ENCODE measurements at places on chromosomes 7 and 10. TPM values are rescaled to one million over a fixed set of nuclear protein-coding genes. Genes with fewer than 3 reads are reported as not detected.

Gene ACSM6
- not detected for total RNA-seq

Gene CCDC6
- 52.0 TPM for total RNA-seq

Gene AKR1C4
- total RNA-seq: not detected

Gene CTAGE8
- total RNA-seq: 0.58 TPM

Gene ACHE
- total RNA-seq: 0.20 TPM

Gene PDE6C
- not detected for total RNA-seq

DNA sequence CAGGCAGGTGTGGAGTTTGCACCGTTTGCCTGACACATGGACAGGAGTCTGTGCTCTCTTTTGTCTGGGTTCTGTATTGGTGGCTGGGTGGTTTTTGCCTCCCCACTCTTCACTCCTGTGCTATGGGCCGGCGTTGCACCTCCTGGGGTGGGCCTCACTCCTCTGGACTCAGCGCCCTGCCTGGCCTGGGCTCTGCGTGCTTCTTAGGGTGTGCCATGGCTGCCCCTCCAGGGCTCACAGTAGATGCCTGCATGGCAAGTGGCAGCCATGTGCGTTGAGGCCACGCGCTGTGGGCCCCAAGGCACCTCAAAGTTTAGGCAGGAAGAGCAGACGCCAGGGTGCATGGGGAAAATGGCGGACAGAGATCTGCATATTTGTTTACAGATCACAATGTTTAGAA is 319.8 kb downstream of the ADARB2 start:
- no peaks in the 10 kb centered on the region for H3K27me3 ChIP-seq
- no peaks in the 10 kb centered on the region for H3K4me1 ChIP-seq
- no peaks in the 10 kb centered on the region for H3K36me3 ChIP-seq
- DNase-seq: no peak
- no peak overlapping the region for H3K4me3 ChIP-seq

GRCh38 chr7:107173191-107173590 is 4.4 kb downstream of the HBP1 start:
- DNase-seq: no peak
- H3K4me3 ChIP-seq: no peak overlapping the region
- H3K36me3 ChIP-seq: no peaks in the 10 kb centered on the region
- H3K27ac ChIP-seq: no peak overlapping the region
- H3K27me3 ChIP-seq: no peaks in the 10 kb centered on the region
- H3K4me1 ChIP-seq: peaks cover 71% of the 10 kb centered on the region

DNA sequence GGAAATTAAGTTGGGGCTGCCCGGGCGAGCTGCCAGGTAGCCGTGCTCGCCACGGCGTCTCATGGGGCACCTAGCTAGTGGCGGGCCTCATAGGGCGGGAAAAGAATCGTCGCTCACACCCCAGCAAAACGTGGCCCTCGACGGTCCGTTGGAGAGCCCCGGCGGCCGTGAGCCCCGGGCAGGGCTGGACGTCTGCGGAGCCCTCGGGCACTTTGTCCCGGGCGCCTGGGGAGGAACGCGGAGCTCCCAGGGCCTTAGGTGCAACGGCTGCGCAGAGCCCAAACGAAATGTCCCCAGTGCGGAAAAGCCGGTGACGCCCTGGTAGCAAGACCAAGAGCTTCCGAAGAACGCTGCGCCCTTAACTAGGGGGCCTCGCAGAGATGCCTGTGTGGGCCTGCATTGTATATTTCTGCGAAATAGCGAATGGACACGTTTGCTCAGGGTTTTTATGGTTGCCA is 866 bp upstream of the SFMBT2 start:
- no peak overlapping the region for H3K27ac ChIP-seq
- H3K36me3 ChIP-seq: no peaks in the 10 kb centered on the region
- peaks cover 28% of the 10 kb centered on the region for H3K4me1 ChIP-seq
- no peaks in the 10 kb centered on the region for H3K27me3 ChIP-seq

GRCh38 chr7:103679151-103680132 is 233.4 kb upstream of the SLC26A5 start:
- H3K4me3 ChIP-seq: no peak overlapping the region
- no peaks in the 10 kb centered on the region for H3K36me3 ChIP-seq

- H3K27me3 ChIP-seq: no peaks in the 10 kb centered on the region
- H3K4me3 ChIP-seq: no peak overlapping the region
- no peaks in the 10 kb centered on the region for H3K36me3 ChIP-seq
Observed at GRCh38 chr7:91140982-91141381, 123.3 kb upstream of the FZD1 start.

DNA sequence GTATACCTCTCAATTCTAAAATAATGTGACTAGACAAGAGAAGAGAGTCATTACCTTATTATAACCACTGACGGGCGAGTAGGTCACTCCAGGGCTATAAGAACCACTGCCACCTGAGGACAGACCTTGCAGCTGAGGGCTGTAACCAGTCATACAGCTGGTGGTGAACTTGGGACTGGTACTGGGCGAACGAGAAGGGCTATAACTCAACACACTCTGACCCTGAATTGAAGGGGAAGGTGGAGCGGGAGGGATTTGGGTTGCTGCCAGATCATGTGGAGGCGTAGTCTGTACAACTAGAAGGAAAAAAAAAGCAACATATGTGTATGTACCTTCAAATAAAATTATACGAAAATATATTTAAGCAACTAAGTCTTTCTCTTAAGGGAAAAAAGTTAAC is 3.4 kb downstream of the TMEM209 start:
- H3K36me3 ChIP-seq: peaks cover 13% of the 10 kb centered on the region
- no peak for DNase-seq
- H3K4me1 ChIP-seq: peaks cover 6% of the 10 kb centered on the region
- peak overlapping the region; percentile 29 for H3K27ac ChIP-seq

- no peak overlapping the region for H3K4me3 ChIP-seq
- peaks cover 9% of the 10 kb centered on the region for H3K27me3 ChIP-seq
- DNase-seq: no peak
- no peak overlapping the region for H3K27ac ChIP-seq
- H3K36me3 ChIP-seq: no peaks in the 10 kb centered on the region
- peaks cover 7% of the 10 kb centered on the region for H3K4me1 ChIP-seq
Observed at GRCh38 chr7:96080027-96080426, 241.9 kb downstream of the SLC25A13 start.

- H3K4me3 ChIP-seq: peak overlapping the region; percentile 7
- peaks cover 25% of the 10 kb centered on the region for H3K4me1 ChIP-seq
Observed at GRCh38 chr10:30791197-30791611, 161.7 kb upstream of the LYZL2 start.

GRCh38 chr10:101601541-101601940 is 13.4 kb downstream of the DPCD start:
- no peaks in the 10 kb centered on the region for H3K36me3 ChIP-seq
- no peaks in the 10 kb centered on the region for H3K4me1 ChIP-seq
- no peak overlapping the region for H3K27ac ChIP-seq
- no peak overlapping the region for H3K4me3 ChIP-seq
- no peak for DNase-seq

DNA sequence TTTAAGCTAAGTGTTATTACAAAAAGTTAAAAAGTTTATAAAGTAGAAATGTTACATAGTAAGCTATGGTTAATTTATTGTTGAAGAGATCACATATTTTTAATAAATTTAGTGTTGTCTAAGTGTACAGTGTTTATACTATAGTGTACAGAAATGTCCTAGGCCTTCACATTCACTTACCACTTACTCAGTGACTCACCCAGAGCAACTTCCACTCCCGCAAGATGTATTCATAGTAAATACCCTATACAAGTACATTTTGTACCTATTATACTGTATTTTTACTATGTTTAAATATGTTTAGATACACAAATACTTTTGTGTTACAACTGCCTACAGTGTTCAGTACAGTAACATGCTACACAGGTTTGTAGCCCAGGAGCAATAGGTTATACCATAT is 69.2 kb downstream of the DNAJC1 start:
- no peak overlapping the region for H3K27ac ChIP-seq
- no peaks in the 10 kb centered on the region for H3K4me1 ChIP-seq
- H3K36me3 ChIP-seq: no peaks in the 10 kb centered on the region
- H3K4me3 ChIP-seq: no peak overlapping the region
- no peaks in the 10 kb centered on the region for H3K27me3 ChIP-seq
- no peak for DNase-seq

- H3K27ac ChIP-seq: no peak overlapping the region
- no peak overlapping the region for H3K4me3 ChIP-seq
- H3K4me1 ChIP-seq: no peaks in the 10 kb centered on the region
- H3K27me3 ChIP-seq: no peaks in the 10 kb centered on the region
- no peaks in the 10 kb centered on the region for H3K36me3 ChIP-seq
- no peak for DNase-seq
Observed at GRCh38 chr7:16984375-16984774, 102.6 kb upstream of the AGR3 start.

- no peak for DNase-seq
- H3K4me1 ChIP-seq: no peaks in the 10 kb centered on the region
- H3K4me3 ChIP-seq: no peak overlapping the region
Observed at GRCh38 chr10:89258881-89259280, 7.3 kb upstream of the LIPA start.

DNA sequence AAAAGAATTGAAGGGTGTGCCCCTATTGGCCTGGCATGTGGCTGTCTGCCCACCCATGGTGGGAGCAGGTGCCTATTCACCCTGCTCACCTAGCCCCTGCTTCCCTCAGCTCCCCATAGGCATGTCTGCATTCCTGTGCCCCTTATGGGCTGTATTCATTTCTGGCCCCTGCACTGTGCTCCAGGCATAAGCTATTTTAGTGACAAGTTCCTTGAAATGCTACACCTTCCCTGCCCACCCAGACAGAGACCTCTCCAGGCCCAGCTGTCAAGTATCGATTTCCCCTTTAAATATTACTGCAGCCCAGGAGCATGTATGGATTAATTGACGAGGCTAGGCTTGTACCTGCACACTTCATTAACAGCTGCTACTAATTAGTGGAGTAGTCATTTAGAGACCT is 235.4 kb downstream of the RPS24 start:
- no peak overlapping the region for H3K4me3 ChIP-seq
- no peak overlapping the region for H3K27ac ChIP-seq
- H3K27me3 ChIP-seq: no peaks in the 10 kb centered on the region
- H3K4me1 ChIP-seq: no peaks in the 10 kb centered on the region
- no peak for DNase-seq

DNA sequence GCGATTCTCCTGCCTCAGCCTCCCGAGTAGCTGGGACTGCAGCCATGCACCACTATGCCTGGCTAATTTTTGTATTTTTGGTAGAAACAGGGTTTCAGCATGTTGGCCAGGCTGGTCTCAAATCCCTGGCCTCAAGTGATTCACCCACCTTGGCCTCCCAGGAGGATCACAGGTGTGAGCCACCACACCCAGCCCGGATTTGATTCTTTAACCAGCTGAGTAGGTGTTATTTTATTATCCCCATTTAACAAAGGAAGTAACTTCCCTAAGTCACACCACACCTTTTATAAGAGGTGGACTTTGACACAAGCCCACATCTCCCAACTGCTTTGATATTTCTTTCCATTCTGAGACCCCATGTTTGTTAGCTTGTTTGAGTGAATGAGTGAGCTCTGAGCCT is 25.0 kb downstream of the SLC25A28 start:
- no peak overlapping the region for H3K27ac ChIP-seq
- no peaks in the 10 kb centered on the region for H3K36me3 ChIP-seq
- no peak overlapping the region for H3K4me3 ChIP-seq
- no peaks in the 10 kb centered on the region for H3K27me3 ChIP-seq
- H3K4me1 ChIP-seq: no peaks in the 10 kb centered on the region
- no peak for DNase-seq

DNA sequence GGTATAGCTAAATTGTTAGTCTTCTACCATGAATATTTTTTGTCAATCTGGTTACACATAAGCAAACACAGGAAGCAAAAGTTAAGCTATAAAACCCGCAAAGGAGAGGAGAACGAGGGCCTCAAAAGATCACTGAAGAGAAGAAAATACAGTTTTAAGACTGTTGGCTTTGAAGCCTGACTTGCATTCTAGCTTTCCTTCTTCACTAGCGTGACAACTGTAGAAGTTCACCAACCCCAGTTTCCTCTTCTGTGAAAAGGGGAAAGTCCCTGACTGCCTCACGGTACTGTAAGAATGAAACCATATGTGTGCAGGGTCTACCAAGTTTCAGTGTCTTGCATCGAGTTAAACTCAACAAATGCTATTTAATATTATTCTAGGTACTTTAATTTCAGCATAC is 7.5 kb upstream of the LRRN3 start:
- H3K27me3 ChIP-seq: no peaks in the 10 kb centered on the region
- H3K27ac ChIP-seq: no peak overlapping the region
- H3K36me3 ChIP-seq: no peaks in the 10 kb centered on the region
- no peak overlapping the region for H3K4me3 ChIP-seq
- no peak for DNase-seq

- DNase-seq: no peak
- no peaks in the 10 kb centered on the region for H3K4me1 ChIP-seq
- no peak overlapping the region for H3K27ac ChIP-seq
- no peaks in the 10 kb centered on the region for H3K27me3 ChIP-seq
Observed at GRCh38 chr10:62333988-62334682, 40.0 kb upstream of the ZNF365 start.

GRCh38 chr10:69884024-69884367 is 82.3 kb downstream of the COL13A1 start:
- H3K4me1 ChIP-seq: no peaks in the 10 kb centered on the region
- H3K4me3 ChIP-seq: no peak overlapping the region
- no peak overlapping the region for H3K27ac ChIP-seq
- no peaks in the 10 kb centered on the region for H3K27me3 ChIP-seq
- H3K36me3 ChIP-seq: no peaks in the 10 kb centered on the region

GRCh38 chr7:52261057-52261456 is 774.4 kb upstream of the POM121L12 start:
- no peaks in the 10 kb centered on the region for H3K36me3 ChIP-seq
- no peak overlapping the region for H3K4me3 ChIP-seq

DNA sequence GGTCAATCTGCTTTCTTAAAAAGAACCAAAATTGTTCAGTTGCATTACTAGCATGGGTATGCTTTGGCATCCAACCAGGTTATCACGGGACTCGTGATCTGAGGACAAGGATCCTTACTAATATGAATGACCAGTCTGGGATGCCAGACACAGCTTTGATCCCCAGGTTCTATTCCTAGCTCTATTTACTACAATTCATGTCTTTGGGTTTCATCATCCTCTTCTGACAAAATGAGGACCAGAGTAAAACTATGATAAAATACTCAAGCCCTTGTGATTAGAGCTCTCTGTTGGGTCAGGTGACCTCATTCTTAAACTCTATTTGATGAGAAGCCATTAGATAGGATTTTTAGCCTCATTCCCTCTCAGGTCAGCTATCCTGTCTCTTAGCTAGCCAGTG is 119.8 kb downstream of the SLC25A13 start:
- no peak for DNase-seq
- H3K36me3 ChIP-seq: no peaks in the 10 kb centered on the region
- no peaks in the 10 kb centered on the region for H3K4me1 ChIP-seq
- no peak overlapping the region for H3K4me3 ChIP-seq
- H3K27me3 ChIP-seq: no peaks in the 10 kb centered on the region

- H3K4me1 ChIP-seq: no peaks in the 10 kb centered on the region
- H3K27ac ChIP-seq: no peak overlapping the region
- DNase-seq: no peak
- no peaks in the 10 kb centered on the region for H3K27me3 ChIP-seq
- H3K4me3 ChIP-seq: no peak overlapping the region
Observed at GRCh38 chr10:89278034-89278535, 23.8 kb upstream of the IFIT2 start.

- no peaks in the 10 kb centered on the region for H3K4me1 ChIP-seq
- no peaks in the 10 kb centered on the region for H3K27me3 ChIP-seq
- no peak overlapping the region for H3K4me3 ChIP-seq
- no peak for DNase-seq
- no peak overlapping the region for H3K27ac ChIP-seq
- no peaks in the 10 kb centered on the region for H3K36me3 ChIP-seq
Observed at GRCh38 chr10:122221958-122222357, 49.1 kb upstream of the BTBD16 start.

GRCh38 chr10:62655337-62655994 is 149.1 kb upstream of the ADO start:
- no peaks in the 10 kb centered on the region for H3K27me3 ChIP-seq
- no peak for DNase-seq
- no peaks in the 10 kb centered on the region for H3K4me1 ChIP-seq
- H3K27ac ChIP-seq: no peak overlapping the region
- H3K4me3 ChIP-seq: no peak overlapping the region
- H3K36me3 ChIP-seq: no peaks in the 10 kb centered on the region
